Omental fat pad (tissue), 4 donors: ENCODE measurements at places on chromosomes 3 and 15. TPM values are rescaled to one million over a fixed set of nuclear protein-coding genes. Genes with fewer than 3 reads are reported as not detected.

GRCh38 chr3:44825264-44825925 lies 36.3 kb upstream of the TMEM42 start:
- no peak for DNase-seq

DNA sequence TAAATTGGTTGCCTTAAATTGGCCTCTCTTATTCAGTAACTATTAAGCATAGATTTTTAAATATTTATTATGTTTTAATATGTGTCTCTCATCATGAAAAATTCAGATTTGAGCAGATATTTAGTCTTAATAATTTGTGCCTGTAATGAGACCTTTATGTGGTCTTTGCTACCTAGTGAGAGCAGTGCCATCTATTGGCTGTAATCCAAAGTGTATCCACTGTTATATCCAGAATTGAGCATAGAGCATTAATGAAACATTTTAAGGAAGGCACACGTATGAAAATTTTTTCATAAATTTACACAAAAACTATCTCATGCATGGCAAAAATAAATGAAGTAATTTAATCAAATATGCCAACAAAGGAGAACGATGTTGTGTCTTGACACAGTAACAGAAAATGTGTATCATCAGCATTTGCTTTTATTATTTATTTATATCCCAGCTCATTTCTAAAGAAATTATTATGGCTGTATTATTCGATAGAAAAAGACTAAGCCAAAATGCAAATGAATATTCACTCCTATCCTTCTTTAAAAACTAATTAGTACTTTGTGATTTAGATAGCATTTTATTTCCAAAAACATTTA lies 203.5 kb downstream of the RSRC1 start:
- DNase-seq = no peak

GRCh38 chr3:58623478-58623877 lies 43.1 kb downstream of the FAM3D start:
- DNase-seq = no peak

SNURF gene
- 1.2 TPM for total RNA-seq

DNA sequence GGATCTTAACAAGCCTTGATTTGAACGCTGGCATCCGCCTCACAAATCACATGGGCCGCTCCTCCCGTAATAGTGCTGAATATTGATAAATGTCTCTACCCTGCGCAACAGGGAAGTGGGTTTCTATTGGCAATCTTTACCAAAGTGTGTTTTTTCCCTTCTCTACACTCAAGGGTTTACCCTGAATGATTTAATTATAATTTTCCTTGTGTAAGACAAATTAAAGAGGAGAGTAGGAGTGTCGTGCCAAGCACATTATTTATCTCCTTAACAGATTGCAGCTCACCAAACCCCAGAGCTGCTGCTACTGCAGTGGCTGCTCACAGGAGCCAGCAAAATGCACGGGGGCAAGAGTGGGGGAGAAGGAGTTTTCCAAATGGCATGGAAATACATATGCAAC lies 545.8 kb downstream of the FOXP1 start:
- DNase-seq = no peak

WWTR1 gene
- 57.4 TPM for total RNA-seq

GRCh38 chr15:31408724-31409123 lies 82.1 kb downstream of the KLF13 start:
- no peak for DNase-seq

- DNase-seq = no peak
These were observed 225.1 kb upstream of the NDN start for GRCh38 chr15:23912191-23912590.

DNA sequence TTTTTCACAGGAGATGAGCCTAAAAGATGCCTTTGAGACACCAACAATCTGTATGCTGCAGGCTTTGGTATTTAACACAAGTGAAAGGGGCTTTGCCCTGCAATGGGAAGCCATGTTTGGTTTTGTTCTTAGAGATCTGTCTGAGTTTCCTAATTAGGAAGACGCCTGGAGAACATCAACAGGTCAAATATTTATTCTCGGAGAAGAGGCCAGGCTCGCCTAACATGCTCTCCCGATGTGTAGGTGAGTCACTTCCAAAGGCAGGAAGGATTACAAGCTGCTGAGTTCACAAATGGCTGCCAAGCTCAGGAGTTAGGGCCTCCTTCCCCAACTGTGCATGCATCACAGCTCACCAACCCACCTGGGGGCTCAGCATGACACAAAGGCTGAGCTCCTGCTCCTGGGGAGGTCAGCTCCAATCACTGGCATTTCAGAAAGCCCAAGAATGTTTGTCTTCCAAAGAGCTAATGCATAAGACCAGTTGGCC lies 119.5 kb upstream of the PRICKLE2 start:
- DNase-seq = no peak

ROPN1 gene
- total RNA-seq = not detected

DNA sequence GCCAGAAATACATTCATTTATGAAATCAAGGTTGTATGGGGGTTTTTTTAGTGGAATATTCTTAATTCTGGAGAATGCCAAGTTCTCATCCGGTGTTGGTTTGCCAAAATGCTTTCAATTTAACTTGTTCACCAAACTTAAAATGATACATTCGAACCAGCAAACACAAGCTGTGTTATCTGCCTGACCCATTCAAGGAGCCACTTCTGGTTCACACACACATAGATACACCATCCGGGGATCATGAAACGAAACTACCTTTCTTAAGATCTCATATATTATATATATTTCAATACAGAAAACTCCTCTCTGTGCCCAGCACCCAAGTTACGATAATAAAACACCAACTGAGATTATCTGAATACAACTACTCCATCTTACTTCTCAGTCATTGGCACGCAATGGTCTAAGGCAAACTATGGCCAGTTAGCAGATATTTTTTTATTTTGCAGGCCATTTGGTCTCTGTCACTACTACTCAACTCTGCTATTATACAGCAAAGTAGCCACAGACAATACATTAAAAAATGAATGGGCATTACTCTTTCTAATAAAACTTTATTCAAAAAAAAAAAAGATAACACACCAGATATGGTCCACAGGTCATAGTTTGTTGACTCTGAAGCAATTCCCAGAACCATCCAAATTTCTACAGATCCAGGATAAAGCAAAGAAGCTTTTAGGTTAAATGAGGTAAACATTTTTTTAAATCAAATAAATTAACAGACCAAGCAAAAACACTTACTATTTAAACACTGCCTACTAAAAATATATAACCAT lies 89.6 kb downstream of the TBL1XR1 start:
- DNase-seq = no peak

DNA sequence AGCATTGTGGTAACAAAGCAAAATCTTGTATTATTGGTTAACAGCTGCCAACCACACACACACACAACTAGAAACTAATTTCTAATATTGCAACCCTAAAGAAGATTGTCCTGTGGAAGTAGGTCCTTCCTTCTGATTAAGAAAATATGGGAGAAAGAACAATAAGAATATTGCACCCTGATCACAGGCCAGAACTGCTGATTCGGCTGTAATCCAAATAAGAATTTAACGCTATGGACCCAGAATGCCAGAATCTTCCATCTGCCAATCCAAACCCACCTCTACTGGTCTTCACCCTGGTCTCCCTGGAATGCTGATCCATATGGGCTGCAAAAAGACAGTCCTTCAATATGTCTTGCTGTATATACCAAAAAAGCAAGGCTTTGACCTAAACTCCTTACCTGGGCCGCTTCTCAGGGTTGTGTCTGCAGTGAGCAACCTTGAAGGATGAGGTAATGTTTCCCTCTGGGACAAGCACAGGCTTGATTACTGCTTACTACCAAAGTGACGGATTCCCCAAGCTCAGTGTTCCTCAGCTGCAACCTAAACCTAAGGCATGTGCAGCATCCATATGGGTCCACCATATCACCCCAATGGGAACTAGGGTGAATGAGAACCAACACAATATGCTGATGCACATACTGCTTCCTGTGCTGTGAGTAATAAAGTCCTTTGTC lies 8.0 kb downstream of the CCDC14 start:
- DNase-seq = no peak

GRCh38 chr3:122074621-122075265 lies 19.6 kb downstream of the CD86 start:
- DNase-seq = no peak

DNA sequence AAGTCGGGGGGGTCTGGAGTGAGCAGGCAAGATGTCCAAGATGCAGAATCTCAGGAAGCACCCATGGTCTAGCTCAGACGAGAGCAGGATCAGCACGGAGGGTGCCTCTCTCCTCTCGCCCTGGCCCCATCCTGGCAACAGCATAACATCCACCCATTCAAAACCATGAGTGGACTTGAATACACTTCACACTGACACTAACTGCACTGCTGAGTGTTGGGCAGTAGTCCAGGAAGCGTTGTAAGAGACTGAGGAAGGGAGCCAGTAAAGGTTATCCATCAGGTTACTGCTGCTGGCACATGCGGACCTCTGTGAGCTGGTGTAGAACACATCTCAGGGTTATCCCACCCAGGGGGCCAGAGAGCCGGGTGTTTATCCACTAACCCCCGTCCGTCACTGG lies 131.0 kb upstream of the TOPAZ1 start:
- DNase-seq = no peak

NR2E3 gene
- total RNA-seq = 0.24 TPM

DNA sequence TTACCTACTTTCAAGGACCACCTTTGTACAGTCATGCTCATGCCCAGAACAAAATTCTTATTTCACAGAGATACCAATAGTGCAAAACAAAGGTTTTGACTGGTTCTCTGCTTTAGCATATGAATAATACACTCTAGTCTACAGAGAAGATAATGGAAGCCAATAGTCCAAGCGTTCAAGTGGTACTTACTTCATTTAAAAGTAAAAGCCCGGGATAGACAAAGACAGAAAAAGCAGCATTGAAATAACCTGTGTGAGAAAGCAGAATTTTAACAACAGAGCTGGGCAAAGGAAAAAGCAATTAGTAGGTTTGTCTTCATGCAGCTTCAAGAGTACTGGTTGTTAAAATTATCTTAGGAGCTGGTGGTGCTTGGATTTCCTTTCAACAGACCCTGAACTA lies 848.3 kb downstream of the FHIT start:
- DNase-seq = no peak

THPO gene
- 0.36 TPM for total RNA-seq

GRCh38 chr3:40404591-40405198 lies 17.7 kb downstream of the ENTPD3 start:
- no peak for DNase-seq

DNA sequence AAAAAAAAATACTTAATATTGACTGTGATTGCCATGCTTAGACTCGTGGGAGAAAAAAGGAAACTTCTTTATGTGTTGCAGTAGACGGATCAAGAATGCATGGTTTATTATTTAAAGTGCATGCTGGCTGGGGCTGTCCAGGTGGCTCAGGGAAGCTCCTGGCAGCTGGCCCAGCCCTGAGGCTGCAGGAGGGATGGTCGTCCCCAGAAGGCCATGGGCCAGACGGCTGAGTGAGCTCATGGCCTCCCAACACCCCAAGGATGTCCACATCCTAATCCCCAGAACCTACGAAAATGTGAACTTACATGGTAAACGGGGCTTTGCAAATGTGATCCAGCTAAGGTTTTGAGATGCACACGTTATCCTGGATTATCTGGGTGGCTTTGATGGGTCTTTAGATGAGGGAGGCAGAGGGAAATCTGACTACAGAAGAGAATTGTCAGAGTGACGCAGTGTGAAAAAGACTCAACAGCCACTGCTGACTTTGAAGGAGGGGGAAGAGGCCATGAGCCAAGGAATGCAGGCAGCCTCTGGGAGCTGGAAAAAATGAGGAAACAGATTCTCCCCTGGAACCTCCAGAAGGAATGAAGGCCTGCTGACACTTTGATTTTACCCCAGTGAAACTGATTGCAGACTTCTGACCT lies 29.8 kb downstream of the ADAMTS17 start:
- no peak for DNase-seq

- no peak for DNase-seq
These were observed 1.7 kb downstream of the HYAL2 start for GRCh38 chr3:50320853-50321335.

GRCh38 chr3:25120665-25121064 lies 307.4 kb upstream of the RARB start:
- no peak for DNase-seq

ALG1L2 gene
- total RNA-seq = not detected

DNA sequence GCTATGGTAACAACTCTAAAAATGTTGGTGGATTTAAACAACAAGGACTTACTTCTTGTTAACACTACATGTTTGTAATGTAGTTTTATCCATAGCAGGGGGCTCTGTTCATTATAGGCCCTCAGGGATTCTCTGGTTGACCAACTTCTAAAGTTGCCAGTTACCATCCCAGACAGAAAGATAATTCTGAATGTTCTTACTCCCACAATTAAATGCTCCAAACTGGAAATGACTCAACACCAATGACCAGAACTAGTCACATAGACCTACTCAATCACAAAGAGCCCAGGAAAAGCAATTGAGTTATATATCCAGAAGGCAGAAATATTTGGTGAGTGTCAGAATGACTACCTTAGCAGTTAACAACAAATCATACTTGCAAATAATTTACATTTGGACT lies 199.3 kb upstream of the UMPS start:
- no peak for DNase-seq

MKRN2OS gene
- total RNA-seq = not detected

- no peak for DNase-seq
These were observed 50.8 kb downstream of the LYSMD4 start for GRCh38 chr15:99682455-99682854.

GRCh38 chr3:67876261-67876660 lies 221.8 kb upstream of the SUCLG2 start:
- DNase-seq = no peak

- no peak for DNase-seq
These were observed 150.4 kb upstream of the BFSP2 start for GRCh38 chr3:133249490-133249889.

- DNase-seq = no peak
These were observed 622.3 kb downstream of the DIPK2A start for GRCh38 chr3:144593881-144594280.
